ENCODE measurements at places on chromosomes 5 and 9.

DNA sequence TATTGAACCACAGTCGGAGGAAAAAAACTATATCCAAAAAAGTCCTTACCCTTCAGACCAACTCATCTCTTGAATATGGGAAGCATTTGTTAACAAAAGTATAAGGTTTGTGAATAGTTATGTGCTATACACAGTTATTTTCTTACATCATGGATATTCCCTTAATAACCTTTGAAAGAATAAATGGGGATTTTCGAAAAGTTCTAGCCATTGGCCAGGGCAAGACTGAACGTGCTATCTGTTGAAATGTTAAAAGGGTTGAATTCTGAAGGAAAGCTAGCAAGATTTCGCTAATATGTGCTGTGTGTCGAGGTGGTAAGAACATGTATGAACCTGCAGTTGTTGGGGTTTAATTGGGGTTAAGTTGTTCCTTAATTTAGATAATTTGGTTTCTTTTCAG, 140.8 kb downstream of the SMARCA2 start:
- no peak for DNase-seq

- DNase-seq: no peak
These were observed 262.5 kb downstream of the ELAVL2 start for GRCh38 chr9:23563517-23563916.

DNA sequence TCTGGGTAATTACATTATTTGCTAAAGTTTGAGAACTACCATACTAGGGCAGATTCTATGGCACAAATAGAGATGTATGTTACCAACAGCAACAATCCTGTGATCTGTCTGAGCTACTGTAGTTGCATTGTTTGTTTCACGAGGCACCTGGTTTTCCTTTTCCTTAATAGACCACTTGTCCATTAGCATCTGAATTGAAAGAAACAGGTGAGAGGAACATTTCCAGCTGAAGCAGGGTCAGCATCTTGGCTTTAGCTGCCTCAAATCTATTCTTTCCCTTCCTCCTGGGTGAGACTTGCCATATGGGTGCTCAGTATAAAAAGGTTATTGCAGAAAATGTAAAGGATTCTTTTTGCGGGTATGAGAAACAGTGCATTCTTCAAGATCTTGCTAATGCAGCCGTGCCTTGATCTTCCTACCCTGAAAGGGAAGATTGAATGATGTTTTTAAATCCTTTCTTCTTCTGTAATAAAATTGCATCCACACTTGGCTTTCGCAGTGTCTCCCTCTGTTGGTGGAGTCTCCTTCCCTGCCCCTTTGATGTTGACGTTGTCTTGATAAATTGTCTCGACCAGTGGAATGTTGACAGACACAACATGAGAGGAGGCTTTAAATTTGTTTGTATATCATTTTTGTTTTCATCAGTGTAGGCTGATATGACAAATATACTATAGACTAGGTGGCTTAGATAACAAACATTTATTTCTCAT, 118.0 kb upstream of the BRINP1 start:
- DNase-seq: no peak

DNA sequence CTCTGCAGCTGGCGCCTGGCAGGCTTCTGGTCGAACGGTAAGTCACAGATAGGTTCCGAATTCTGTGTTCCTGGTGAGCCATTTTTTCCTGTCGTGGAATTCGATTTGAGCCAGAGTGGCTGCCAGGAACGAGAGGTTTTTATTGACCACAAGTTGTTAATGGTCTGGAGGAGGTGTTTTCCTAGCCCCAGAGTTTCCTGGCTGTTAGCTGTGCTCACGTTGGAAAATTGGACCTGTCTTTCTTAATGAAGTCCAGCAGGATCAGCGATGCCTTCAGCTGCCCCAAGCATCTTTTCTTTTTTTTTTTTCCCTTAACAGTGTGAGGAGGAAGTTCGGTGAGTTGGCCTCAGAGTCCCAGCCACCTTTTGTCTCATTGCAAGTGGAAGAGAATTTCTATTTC, 62.9 kb downstream of the COL5A1 start:
- no peak for DNase-seq

DNA sequence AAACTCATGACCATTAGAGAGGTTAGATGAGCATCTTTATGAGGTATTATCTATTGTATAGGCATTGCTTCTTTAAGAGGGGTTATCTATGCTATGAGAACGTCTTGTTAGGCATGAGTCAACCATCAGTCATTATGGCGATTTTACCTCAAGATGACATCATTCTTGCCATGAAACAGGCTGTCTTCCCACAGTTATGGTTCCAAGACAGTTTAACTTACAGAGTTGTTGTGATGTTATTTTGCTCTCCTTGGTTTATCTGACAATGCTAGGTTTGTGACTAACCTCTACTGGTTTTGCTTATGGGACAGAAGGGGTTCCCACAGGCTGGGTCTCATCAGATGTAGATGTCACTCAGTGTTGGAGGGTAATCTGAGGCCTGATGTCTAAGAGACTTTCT, 1864.7 kb upstream of the ACO1 start:
- no peak for DNase-seq

GRCh38 chr5:961711-962240, 46.8 kb upstream of the NKD2 start:
- no peak for DNase-seq

DNA sequence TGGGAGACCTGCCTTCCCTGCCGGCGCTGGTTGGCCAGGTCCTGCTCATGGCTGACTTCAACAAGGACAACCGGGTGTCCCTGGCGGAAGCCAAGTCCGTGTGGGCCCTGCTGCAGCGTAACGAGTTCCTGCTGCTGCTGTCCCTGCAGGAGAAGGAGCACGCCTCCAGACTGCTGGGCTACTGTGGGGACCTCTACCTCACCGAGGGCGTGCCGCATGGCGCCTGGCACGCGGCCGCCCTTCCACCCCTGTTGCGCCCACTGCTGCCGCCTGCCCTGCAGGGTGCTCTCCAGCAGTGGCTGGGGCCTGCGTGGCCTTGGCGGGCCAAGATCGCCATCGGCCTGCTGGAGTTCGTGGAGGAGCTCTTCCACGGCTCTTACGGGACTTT, 10.6 kb downstream of the DIPK1B start:
- no peak for DNase-seq

DNA sequence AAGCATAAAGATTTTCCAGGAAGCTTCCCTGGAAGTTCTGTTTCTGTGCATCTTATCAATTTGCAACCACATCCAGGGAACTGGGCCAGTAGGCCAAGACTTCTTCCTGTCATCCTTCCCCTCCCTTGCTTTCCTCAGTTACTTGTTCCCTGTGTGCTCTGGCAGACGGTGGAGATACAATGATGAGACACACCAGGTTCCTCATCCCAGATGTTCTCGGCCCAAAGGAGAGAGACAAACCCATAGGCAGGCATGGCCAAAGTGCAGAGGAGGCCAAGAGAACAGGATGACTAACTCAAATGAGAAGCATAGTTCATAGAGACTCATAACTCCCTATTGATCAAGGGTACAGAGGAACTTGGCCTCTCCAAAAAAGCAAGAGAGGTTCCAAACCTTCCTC, 652.6 kb downstream of the CCDC171 start:
- no peak for DNase-seq

- DNase-seq: no peak
These were observed 2.4 kb downstream of the ATG12 start for GRCh38 chr5:115838885-115839518.

DNA sequence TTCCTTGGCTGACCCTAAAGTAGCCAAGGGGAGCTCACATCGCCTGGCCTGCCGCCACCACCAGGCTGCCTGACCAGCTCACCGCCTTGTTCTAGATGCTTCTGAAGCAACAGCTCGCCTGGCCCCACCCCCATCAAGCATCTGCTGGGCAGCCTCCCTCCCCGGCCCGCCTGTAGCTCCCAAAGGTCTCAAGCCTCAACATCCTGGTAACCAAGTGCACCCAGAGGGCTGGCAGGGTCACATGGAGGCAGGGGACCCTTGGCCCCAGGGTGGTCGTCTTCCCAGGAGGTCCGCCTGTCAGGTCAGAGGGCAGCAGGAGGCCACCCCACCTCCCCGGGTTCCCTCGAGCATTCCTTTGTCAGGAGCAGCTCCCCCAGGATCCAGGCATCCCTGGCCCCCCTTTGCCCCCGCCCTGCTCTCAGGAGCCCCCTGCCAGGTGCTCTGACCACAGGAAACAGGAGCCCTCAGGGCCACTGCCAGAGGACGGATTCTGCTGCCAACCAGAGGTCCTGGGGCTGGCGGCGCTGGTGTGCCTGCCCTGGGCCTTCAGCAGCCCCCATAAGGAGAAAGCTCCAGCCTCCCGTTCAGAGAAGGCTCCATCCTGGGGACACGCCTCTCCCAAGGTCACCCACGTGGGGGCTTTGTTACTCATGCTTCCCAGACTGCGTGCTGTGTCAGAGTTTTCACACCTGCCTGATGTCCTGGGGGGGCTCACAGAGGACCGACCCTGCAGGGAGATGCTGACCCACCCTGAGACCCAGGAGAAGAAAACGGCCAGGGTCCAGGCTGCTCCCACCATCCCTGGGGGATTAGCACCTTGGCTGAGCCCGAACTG, 3.5 kb upstream of the LRRC14B start:
- DNase-seq: no peak

DNA sequence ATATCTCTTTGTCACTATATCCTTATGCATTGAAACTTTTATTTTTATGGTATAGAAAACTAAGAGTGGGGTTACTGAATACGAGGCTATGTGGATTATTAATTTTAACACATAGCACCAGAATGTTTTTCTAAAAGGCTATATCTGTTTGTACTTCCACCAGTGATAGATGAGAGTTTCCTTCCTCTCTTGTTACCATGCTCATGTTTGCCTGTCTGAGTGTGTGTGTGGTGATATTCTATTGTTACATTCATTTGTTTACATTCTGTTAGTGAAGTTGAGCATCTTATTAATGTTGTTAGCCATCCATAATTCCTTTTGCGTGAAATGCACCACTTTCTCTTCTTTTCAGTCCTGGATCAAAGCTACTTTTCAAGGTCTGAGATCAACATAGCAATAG, 54.1 kb upstream of the ALDH1A1 start:
- DNase-seq: no peak

DNA sequence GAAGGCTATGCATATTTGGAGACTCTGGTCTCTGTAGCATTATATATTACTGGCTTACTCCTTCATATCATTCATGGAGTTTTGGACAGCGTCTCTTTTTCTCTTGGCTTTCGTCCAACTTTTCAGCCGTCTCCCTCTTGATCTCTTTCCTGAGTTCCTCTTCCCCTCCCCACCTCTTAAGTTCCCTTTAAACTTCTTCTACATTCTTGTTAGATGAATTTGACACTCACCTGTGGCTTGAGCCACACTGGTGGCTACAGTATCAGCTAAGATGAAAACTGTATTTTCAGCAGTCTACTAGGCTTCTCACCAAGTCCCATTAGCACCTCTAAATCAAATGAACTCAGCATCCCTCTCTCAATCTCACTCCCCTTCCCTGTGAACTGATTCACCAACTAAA, 128.1 kb downstream of the STARD4 start:
- no peak for DNase-seq

GRCh38 chr5:62617943-62618342, 39.3 kb downstream of the LRRC70 start:
- no peak for DNase-seq

DNA sequence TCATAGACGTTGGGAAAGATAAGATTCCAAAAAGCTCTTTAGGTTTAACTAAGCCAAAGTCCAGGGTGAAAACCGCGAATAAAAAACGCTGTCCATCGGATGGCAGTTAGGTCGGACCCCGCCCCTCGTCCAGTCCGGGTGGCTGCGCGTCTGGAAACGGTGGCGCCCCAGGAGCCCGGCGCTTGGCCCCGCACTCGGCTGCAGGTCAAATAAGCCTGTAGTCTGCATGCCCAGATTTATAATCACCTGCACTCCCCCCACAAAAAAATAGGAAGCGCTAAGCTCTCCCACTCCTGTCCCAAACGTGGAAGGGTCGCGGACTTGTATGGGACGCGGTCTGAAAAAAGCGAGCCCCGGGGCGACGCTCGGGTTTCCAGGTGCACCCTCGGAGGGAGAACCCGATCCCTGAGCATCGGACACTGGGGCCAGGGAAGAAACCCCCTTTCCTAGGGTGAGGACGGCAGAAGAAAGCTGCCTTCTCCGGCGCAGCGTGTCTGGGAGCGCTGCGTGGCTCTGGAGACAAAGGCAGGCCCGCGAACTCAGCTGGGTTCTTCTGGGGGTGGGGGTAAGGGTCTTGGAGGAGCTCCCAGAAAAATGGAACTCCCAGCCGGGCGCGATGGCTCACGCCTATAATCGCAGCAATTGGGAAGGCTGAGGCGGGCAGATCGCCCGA, 923 bp upstream of the ZBTB5 start:
- DNase-seq: peak; percentile 7

DNA sequence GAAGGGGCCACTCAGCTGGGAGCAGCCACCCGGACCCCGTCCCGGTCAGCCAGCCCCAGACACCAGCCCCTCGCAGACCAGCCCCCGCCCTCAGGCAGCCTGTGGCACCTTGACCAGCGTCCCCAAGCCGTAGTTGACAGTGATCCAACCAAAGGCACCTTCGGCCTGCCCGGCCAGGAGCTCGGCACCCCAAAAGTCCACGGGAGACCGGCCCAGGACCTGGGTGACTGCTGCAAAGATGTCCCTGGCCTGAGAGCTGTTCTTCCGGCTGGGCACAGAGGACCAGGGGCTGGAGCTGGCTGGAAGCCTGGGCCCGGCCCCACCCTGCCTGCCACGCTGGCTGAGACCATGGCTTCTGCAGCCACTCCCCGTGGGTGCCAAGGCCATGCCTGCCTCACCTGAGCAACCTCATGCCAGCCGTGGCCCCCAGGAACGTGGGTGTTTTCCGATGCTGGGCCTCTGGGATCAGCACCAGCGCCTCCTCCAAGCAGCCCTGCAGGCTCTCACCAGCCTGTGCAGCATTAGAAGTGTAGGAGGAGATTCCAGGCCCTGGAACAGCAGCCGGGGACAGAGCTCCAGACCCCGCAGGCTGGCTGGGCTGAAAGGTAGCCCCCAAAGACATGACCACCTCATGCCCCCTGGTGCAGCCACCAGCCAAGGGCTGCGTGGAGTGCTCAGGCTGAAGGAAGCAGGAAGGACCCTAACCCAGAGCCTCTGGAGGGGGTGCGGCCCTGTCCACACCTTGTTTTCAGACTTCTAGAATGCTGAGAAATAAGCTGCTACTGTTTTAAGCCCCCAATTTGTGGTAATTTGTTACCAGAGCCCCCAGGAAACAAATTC, 4.2 kb downstream of the ENTPD8 start:
- DNase-seq: no peak

DNA sequence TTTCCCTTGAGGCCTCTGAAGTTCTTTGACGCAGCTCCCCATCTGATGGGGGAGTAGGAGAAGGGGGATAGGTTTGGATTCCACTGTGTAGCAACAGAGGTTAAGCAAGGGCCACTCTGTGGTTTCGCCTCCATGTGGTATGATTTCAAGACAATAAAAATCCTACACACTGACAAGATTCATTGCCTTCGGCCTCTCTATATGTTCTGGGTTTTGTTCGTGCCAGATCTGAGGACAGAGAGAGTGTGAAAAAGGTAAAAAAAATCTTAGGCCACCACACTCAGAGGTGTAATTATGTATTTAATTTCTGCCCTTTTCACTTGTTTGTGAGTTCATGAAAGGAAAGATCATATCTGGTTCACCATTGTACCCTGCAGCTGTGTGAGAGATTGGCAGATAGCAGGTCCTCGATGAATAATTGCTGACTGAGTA, 715.2 kb upstream of the ZNF608 start:
- no peak for DNase-seq

GRCh38 chr9:126506361-126507317, 107.1 kb upstream of the LMX1B start:
- no peak for DNase-seq

All from activated T-cell treated with anti-CD3 and anti-CD28 coated beads for 1 hour (primary cell).